HFFc6 (cell line): ENCODE measurements at places on chromosomes 2 and 18. TPM values are rescaled to one million over a fixed set of nuclear protein-coding genes. Genes with fewer than 3 reads are reported as not detected.

DNA sequence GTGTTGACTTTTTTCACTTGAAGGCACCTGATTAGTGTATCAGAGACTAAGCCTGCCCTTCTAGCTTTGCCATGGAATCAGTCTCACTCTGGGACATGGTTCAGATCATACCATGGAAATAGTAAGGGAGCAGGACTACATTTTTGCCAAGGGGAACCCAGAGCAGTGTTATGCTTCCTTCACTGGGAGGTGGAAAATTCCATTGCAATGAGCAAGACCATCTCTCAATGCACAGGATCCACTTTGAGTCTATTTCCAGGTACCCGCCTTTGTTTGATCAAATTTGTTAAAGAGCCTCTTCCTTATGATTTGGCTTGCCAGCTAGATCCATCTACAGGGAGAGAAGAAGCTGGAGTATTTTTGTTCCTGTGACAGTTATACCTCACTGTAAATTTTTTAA lies 395.8 kb downstream of the MTX2 start:
- H3K4me3 ChIP-seq: no peak overlapping the region
- peaks cover 21% of the 10 kb centered on the region; the same call in 1 of the 2 replicates for H3K4me1 ChIP-seq
- peaks cover 6% of the 10 kb centered on the region; the same call in 1 of the 2 replicates for H3K27me3 ChIP-seq
- DNase-seq: no peak

GRCh38 chr2:226772389-226773179 lies 27.0 kb downstream of the IRS1 start:
- no peak for DNase-seq
- H3K4me1 ChIP-seq: peaks cover 62% of the 10 kb centered on the region
- H3K27me3 ChIP-seq: peaks cover 2% of the 10 kb centered on the region; the same call in 1 of the 2 replicates
- peak overlapping the region; percentile 71 for H3K4me3 ChIP-seq
- peak overlapping the region; percentile 77 for H3K27ac ChIP-seq

DNA sequence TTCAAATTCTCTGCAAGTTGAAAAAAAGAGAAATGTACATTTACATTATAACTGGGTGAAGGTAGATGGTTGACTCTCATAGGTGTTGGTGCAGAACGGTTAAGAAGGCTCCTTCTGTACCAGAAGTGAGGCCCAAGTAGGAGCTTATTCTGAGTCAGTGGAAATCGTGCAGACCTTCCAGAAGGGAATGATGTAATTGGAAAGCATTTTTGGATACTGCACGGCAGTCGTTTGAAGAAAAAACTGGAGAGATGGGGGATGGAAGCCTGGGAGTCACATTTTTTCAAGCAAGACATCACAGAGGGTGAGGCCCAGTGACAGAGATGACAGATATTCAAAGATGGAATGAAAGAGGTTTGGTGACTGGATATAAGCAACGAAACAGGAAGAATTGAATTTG lies 39.4 kb downstream of the HRH4 start:
- DNase-seq: peak; percentile 49
- H3K4me3 ChIP-seq: no peak overlapping the region; the same call in 1 of the 2 replicates
- H3K4me1 ChIP-seq: peaks cover 39% of the 10 kb centered on the region
- H3K27ac ChIP-seq: peak overlapping the region; percentile 48; the same call in 1 of the 2 replicates
- no peaks in the 10 kb centered on the region for H3K36me3 ChIP-seq

DNA sequence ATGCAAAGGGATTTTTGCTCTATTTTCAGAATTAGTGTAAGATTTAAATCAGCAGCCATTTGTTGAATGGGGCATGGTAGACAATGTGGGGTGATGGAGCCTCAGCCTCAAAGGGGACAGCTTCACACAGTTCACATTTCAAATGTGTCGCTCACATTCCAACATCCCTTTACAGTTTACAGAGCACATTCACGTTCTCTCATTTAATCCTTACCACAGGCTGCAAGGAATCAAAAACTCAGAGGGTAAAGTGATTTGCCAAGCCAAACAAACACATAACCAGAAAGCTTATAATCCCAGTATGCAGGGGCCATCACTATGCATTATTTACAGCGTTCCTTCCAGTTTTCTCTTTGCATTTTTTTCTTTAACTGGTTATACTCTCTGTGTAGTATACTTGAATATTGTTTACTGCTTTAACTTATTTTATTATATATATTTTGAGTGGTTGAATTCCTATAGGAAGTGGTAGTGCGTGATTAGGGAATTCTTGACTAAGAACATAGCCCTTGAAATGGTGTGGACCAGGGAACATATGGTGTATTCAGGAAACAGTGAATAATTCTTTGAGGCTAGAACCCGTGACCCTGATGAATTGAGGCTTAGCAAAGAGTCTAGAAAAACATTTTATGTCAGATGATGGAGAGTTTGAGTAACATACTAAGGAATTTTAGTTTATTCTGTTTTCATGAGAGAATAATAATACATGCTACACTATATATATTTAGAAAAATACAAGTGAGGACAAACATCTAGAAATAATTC lies 18.1 kb upstream of the TAF1B start:
- H3K4me1 ChIP-seq: peaks cover 18% of the 10 kb centered on the region
- H3K27ac ChIP-seq: no peak overlapping the region
- H3K36me3 ChIP-seq: no peaks in the 10 kb centered on the region

DNA sequence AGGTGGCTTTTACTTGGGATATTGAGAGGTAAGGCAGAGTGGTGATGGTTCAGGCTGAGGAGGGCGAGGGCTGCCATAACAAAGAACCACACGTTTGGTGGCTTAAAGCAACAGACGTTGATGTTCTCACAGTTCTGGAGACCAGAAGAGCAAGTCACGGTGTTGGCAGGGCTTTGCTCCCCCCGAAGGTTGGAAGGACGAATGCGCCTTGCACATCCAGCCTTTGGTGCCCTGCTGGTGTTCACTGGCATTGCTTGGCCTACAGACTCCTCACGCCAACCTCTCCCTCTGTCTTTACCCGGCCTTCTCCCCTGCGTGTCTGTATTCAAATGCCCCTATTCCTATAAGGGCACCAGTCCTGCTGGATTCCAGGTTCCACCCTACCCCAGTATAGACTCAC lies 125.4 kb downstream of the TPO start:
- peak; percentile 57 for DNase-seq
- H3K36me3 ChIP-seq: no peaks in the 10 kb centered on the region
- no peak overlapping the region for H3K27ac ChIP-seq
- no peak overlapping the region for H3K4me3 ChIP-seq

- no peaks in the 10 kb centered on the region; the same call in 1 of the 2 replicates for H3K27me3 ChIP-seq
- peaks cover 27% of the 10 kb centered on the region for H3K4me1 ChIP-seq
- peak overlapping the region; percentile 36 for H3K27ac ChIP-seq
- peaks cover 30% of the 10 kb centered on the region for H3K36me3 ChIP-seq
Observed at GRCh38 chr2:27042985-27043634, 8.4 kb upstream of the AGBL5 start.

DNA sequence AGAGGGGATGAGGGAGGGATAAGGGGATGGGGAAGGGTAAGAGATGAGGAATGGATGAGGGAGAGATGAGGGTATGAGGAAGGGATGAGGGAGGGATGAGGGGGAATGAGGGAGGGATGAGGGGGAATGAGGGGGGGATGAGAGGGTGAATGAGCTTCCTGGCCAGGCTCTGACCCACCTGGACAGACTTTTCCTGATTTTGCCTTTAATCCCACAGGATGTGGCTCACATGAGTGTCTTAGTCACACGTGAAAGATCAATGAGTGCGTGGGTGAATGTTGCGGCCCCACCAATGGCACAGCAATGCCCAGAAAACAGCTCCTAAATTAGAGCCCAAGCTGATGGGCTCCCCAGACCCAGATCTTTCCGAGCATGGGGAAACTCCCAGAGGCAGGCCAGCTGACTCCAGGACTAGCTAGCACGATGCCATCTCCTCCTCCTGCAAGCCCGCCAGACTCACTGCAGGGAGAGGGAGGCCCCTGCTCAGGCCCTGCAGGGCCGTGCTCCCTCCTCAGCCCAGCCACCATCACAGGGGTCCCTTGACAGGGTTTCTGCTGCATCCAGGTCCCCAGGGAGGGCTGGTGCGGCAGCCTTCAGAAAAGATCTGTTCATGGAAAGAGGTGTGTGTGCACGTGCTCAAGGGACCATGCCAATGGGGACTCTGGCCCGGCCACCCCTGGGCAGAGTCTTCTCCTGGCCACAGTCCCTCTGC lies 41.4 kb downstream of the AQP12A start:
- no peaks in the 10 kb centered on the region for H3K4me1 ChIP-seq
- peaks cover 26% of the 10 kb centered on the region for H3K27me3 ChIP-seq

DNA sequence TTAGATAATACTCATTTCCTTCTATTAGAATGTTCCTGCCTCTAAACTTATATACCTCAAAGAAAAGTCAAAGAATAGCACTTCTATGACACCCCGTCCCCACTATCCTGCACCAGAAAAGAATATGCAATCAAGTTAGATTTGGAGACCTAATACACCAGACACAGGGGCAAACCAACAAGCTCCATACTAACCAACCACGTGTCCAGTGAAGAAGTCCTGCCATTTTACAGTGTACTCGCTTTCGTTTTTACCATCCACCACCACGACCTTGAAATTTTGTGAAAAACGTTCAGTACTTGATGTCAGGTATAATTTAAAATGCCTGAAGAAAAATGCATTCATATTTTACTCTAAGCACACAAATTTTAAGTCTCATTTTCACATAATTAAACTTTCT lies 19.1 kb downstream of the ADAM17 start:
- H3K27ac ChIP-seq: no peak overlapping the region; the same call in 1 of the 2 replicates
- H3K4me1 ChIP-seq: peaks cover 37% of the 10 kb centered on the region
- DNase-seq: no peak
- no peak overlapping the region for H3K4me3 ChIP-seq

GRCh38 chr2:150427298-150427697 lies 60.2 kb downstream of the RND3 start:
- no peaks in the 10 kb centered on the region for H3K4me1 ChIP-seq
- H3K36me3 ChIP-seq: no peaks in the 10 kb centered on the region
- no peaks in the 10 kb centered on the region; the same call in none of the 2 replicates for H3K27me3 ChIP-seq
- H3K4me3 ChIP-seq: no peak overlapping the region
- DNase-seq: no peak

- no peak overlapping the region for H3K4me3 ChIP-seq
- H3K36me3 ChIP-seq: no peaks in the 10 kb centered on the region
Observed at GRCh38 chr18:79382681-79383387, 12.9 kb upstream of the NFATC1 start.

- no peaks in the 10 kb centered on the region for H3K36me3 ChIP-seq
- H3K4me1 ChIP-seq: no peaks in the 10 kb centered on the region
- H3K27ac ChIP-seq: no peak overlapping the region
Observed at GRCh38 chr2:151403914-151404313, 5.8 kb upstream of the RIF1 start.

DNA sequence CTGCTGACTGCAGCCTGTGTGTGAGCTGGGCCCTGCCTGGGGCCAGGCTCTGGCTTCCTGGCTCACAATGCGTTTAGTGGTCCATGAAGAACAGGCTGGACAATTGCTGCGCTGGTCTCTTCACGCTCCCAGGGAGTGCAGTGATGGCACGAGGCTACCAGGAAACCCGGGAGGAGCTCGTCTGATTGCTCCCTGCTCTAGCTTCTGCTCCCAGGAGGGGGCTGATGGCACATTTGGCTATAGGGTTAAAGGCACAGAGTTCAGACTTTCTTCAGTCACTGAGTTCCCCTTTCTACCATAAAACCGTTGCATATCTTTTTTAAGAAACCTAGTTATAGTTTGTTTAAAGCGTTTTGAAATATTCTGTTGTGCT lies 60.1 kb downstream of the KCNF1 start:
- no peak overlapping the region for H3K27ac ChIP-seq
- H3K36me3 ChIP-seq: no peaks in the 10 kb centered on the region
- DNase-seq: no peak
- H3K4me1 ChIP-seq: no peaks in the 10 kb centered on the region

- H3K4me1 ChIP-seq: peaks cover 19% of the 10 kb centered on the region
- H3K27ac ChIP-seq: no peak overlapping the region
- DNase-seq: no peak
Observed at GRCh38 chr18:80253871-80254492, 6.7 kb upstream of the PARD6G start.

DNA sequence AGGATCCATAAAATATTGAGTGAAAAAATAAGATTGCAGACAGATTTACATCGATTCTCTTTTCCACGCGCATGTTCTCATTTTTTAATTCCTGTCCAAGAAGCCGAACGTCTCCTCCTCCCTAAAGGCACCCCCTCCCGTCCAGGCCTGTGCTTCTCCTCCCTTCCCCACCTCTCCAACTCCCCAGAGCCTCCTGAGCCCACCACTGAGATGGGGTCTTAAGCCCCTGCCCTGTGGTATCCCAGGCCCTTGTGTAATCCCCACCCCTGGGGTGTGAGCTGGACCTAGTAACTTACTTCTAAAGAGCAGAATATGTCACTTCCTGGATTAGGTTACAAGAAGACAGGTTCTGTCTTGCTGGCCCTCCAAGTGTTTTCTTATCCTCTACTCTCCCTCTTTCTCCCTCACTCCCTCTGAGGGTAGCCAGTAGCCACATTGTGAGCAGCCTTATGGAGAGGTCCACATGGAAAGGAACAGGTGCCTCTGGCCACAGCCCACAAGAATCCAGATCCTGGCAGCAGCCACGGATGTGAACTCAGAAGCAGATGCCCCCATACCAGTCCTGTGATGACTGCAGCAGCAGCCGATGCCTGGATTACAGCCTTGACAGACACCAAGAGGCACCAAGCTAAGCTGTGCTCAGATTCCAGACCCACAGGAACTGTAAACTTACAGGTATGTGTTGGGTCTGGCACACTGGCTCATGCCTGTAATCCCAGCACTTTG lies 39.6 kb upstream of the OTOS start:
- H3K4me1 ChIP-seq: no peaks in the 10 kb centered on the region
- H3K27ac ChIP-seq: no peak overlapping the region
- no peaks in the 10 kb centered on the region for H3K36me3 ChIP-seq
- DNase-seq: no peak
- peaks cover 57% of the 10 kb centered on the region for H3K27me3 ChIP-seq

- no peak overlapping the region for H3K27ac ChIP-seq
- peaks cover 6% of the 10 kb centered on the region; the same call in 1 of the 2 replicates for H3K27me3 ChIP-seq
- no peak for DNase-seq
- H3K4me3 ChIP-seq: no peak overlapping the region
- H3K4me1 ChIP-seq: peaks cover 19% of the 10 kb centered on the region
- peaks cover 21% of the 10 kb centered on the region for H3K36me3 ChIP-seq
Observed at GRCh38 chr2:217271813-217272212, 411.9 kb upstream of the TNP1 start.

DNA sequence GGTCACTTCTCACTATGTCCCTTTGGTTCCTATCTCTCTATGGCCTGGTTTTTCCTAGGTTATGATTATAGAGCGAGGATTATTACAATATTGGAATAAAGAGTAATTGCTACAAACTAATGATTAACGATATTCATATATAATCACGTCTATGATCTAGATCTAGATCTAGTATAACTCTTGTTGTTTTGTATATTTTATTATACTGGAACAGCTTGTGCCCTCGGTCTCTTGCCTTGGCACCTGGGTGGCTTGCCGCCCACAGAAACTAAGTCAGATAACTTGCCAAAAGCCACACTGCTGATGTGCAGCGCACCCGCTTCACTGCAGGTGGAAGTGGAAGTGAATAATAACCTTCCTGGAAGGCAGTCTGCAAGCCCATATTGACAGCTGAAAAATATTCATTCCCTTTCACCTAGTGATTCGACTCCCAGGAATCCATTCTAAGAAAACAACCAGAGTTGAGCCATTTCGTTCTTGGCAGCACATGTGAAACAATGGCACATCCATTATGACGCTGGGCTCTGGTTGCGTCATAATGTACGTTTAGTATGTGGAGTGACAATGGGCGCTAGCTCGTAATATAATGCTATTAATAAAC lies 725 bp upstream of the ANKRD53 start:
- peak; percentile 95 for DNase-seq
- peak overlapping the region; percentile 90 for H3K4me3 ChIP-seq
- H3K4me1 ChIP-seq: peaks cover 22% of the 10 kb centered on the region
- peak overlapping the region; percentile 98 for H3K27ac ChIP-seq

The ZNF521 gene
- 1.2 to 7.0 TPM (median 3.9 TPM) in 3 replicates for total RNA-seq

The IL1B gene
- total RNA-seq: 2.1 and 5.6 TPM in 2 replicates

The SERPINB11 gene
- total RNA-seq: not detected in 3 replicates

The UGT1A8 gene
- total RNA-seq: not detected in 3 replicates

The OSR1 gene
- 5.9 to 11.9 TPM (median 6.6 TPM) in 3 replicates for total RNA-seq

The POTEJ gene
- not detected in 2 replicates for total RNA-seq

The THSD7B gene
- 0.03 to 0.25 TPM in 2 of 3 replicates, not detected in the other for total RNA-seq

The IL1A gene
- not detected in 3 replicates for total RNA-seq

The SERPINB7 gene
- 213 to 476 TPM (median 357 TPM) in 3 replicates for total RNA-seq

The LRRTM1 gene
- total RNA-seq: not detected in 3 replicates

The HOXD3 gene
- total RNA-seq: not detected in 2 replicates
